Activated naive CD4-positive, alpha-beta T cell (primary cell): ENCODE measurements at places on chromosomes 12 and 14.

- DNase-seq, result no peak
Observed at GRCh38 chr12:123530668-123531067, 2.9 kb downstream of the RILPL1 start.

DNA sequence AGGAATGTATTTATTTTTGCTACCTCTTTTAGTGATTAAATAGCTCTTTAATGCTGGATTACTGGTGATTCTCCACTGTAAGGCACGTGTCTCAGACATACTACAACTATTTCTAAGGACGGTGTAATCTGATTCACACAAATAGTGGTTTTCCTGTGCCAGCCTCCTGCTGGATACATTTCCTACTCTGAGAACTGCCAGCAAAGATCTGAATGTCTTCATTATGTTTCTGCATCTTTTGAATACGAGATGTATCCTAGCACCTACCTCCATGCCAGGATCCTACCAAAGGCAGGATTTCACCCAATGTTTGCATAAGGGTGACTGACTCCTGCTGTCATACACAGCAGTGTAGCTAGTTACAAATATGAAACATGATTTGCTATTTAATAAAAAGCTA lies 120.6 kb downstream of the PRICKLE1 start:
- no peak for DNase-seq

GRCh38 chr14:35808076-35808637 lies 938 bp downstream of the RALGAPA1 start:
- no peak for DNase-seq

GRCh38 chr14:91464615-91465205 lies 45.4 kb downstream of the PPP4R3A start:
- DNase-seq, result no peak

- no peak for DNase-seq
Observed at GRCh38 chr12:110104188-110105094, 19.7 kb upstream of the IFT81 start.

DNA sequence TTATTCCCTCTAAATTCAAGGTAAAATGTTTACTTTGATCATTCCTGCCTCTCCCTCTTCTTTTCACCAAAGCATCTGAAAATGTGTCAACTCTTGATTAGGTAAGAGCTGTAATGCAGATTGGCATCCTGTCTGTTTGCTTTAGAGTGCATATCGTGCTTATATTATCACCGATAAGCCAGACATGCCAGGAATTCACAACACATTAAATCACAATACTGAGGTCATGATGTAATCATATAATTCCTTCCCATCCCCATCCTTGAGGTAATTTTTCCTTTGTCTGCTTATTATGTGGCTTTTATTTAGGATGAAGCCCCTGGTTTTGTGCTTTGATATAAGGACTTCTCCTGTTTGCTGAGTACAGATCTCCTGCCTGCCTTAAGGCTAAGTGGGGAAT lies 10.2 kb downstream of the DDX47 start:
- DNase-seq, result no peak

GRCh38 chr12:40017488-40017887 lies 88.4 kb downstream of the SLC2A13 start:
- DNase-seq, result no peak

DNA sequence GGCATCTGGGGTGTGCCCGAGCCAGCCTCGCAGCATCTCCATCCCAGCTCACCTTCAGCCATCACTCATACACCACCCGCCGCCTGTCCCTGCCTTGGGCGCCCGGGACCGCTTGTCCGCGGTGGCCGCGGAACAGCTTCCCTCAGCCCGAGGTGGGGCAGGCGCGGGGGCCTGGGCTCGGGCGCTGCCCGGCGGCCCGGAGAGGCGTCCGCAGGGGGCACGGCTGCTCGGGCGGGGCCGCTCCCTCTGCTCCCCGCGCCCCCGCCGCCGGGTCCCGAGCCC lies 430 bp downstream of the SLC41A2 start:
- no peak for DNase-seq

- no peak for DNase-seq
Observed at GRCh38 chr12:6582196-6582595, 14.1 kb upstream of the NOP2 start.

- DNase-seq, result no peak
Observed at GRCh38 chr12:53391724-53392123, 11.7 kb downstream of the SP1 start.

- DNase-seq, result no peak
Observed at GRCh38 chr14:58844544-58844943, 206.8 kb downstream of the DACT1 start.

DNA sequence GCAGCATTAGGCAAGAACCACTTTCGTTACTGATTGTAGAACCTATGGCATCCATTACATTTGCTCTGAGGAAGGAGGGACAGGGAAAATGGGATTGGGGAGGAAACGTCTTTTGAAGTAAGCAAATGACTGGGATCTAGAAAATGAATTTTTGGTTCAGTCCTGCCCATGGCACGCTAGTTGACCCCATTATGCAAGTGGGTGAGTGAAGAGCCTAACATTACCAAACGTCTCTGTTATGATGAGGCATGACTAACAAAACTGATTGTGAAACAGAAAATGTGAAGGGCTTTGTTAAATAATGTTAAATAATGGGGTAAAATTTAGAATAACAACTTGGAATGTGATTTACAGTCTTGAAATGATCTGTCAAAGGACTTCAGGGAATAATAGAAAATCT lies 38.9 kb downstream of the CPSF2 start:
- DNase-seq, result no peak

GRCh38 chr12:53044052-53044581 lies 5.7 kb upstream of the TNS2 start:
- DNase-seq, result no peak

- no peak for DNase-seq
Observed at GRCh38 chr12:3645091-3645490, 107.8 kb downstream of the CRACR2A start.

DNA sequence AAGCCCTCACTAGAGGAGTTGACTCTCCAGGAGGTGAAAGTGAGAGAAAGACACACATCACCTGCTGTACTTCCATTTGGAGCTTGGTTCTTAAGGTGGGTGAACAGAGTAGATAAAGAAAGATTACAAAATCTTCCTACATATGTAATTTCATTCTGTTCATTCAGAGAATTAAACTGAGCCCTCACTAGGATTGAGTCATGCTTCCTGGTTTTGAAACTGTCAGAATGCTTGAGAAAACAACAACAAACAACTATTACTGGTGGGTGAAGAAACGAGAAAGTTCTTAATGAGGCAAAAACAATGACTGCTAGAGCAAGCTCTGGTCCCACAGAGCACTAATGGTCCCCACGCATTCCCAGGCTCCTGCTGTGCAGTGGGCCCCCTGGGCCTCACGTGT lies 841.7 kb downstream of the VRK1 start:
- no peak for DNase-seq

DNA sequence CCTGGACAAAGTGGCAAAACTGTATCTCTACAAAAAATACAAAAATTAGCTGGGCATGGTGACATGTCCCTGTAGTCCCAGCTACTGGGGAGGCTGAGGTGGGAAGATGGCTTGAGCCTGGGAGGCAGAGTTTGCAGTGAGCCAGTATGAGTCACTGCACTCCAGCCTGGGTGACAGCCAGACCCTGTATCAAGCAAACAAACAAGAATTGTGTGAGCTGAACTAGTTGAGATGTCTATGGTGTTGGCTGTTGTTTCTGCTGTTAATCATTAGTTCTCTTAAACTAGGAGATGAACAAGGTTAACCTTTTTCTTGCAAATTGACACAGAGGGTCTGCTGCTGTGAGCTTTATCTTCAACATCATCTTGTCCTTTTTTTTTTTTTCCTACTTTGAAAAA lies 23.6 kb downstream of the RASSF3 start:
- DNase-seq, result no peak

GRCh38 chr14:91841065-91841464 lies 26.3 kb downstream of the TC2N start:
- no peak for DNase-seq

GRCh38 chr14:61381553-61381952 lies 60.2 kb downstream of the PRKCH start:
- no peak for DNase-seq

DNA sequence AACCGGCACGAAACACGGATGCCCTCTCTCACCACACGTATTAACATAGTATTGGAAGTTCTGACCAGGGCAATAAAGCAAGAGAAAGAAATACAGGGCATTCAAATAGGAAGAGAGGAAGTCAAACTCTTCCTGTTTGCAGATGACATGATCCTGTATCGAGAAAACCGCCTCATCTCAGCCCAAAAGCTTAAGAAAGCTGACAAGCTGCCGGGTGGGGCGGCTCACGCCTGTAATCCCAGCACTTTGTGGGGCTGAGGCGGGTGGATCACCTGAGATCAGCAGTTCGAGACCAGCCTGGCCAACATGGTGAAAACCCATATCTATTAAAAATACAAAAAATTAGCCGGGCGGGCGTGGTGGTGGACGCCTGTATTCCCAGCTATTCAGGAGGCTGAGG lies 17.7 kb downstream of the OR6S1 start:
- no peak for DNase-seq
